ENCODE measurements at places on chromosomes 5 and 9.

DNA sequence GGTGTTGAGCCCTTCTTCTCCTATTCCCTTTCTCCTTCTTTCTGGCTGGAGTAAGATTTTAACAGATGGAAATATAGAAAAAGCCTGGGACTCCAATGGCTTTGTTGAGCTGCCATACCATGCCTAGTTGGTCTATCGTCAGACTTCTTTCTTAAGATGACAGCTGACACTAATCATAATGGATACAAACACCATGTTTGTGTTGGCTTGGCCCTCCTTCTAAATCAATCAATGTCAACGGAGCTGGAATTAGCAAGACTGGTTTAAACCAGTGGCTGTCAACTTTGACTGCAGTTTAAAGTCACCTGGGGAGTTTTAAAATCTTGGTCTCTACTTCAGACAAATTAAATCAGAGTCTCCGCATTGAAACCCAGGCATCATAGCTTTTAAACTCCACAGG is 264.5 kb upstream of the PRR16 start:
- DNase-seq, result no peak

GRCh38 chr9:35236692-35237091 is 74.9 kb downstream of the UNC13B start:
- no peak for DNase-seq

DNA sequence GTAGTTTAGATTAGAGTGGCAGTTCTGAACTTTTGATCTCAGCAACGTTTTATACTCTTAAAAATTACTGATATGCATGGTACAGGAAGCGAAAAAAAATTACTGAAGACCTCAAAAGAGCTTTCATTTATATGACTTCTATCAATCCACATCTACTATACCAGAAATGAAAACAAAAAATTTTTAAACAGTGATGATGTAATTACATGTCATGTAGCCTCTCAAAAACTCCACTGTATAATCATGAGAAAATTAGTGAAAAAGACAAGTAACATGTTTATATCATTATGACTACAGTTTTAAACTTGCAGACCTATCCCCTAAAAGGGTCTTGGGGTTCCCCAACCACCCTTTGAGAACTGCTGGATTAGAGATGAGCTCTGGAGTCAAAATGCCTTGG is 9.3 kb downstream of the DNAJC18 start:
- no peak for DNase-seq

DNA sequence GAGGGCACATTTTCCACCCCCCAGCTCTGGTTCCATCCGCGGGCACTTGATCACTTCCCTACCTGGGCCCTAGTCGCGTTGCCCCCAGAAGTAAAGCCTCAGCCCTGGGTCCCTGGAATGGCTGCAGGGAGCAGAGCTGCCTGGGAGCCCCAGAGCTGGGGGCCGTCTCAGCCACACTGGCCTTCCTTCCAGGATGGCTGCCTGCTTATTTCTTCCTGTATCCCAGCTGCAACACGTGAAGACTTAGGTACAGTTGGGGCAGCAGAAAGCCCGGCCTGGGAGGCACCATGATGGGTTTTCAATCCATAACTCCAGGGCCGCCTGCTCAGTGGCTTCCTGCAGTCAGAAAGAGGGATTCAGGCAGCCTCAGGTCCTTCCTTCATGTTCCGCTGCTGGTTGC is 232.3 kb downstream of the IRX2 start:
- DNase-seq, result no peak

DNA sequence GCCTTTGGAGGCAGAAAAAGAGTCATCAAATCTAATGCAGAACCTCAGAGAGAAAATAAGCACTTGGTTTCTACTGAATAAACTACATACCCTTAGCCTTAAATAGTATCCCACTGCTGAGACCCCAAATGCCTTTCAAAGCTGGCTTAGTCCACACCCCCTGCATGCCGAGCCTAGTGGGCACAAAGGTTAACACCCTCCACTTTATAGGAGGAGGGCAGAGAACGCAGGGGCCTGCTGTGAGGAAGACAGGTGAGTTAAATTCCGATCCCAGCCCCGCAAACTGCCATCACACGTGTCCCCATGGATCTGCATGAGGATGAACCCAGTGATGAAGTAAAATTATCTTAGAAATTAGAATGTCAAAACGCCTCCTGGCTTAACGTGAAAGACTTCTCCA is 19.5 kb upstream of the HSD17B3 start:
- no peak for DNase-seq
